ENCODE measurements at places on chromosomes 2 and 18.

GRCh38 chr2:210399440-210400041, 77.0 kb downstream of the LANCL1 start:
- no peaks in the 10 kb centered on the region for H3K27me3 ChIP-seq
- no peak overlapping the region for H3K4me3 ChIP-seq
- H3K27ac ChIP-seq = no peak overlapping the region
- H3K4me1 ChIP-seq = no peaks in the 10 kb centered on the region
- DNase-seq = no peak

DNA sequence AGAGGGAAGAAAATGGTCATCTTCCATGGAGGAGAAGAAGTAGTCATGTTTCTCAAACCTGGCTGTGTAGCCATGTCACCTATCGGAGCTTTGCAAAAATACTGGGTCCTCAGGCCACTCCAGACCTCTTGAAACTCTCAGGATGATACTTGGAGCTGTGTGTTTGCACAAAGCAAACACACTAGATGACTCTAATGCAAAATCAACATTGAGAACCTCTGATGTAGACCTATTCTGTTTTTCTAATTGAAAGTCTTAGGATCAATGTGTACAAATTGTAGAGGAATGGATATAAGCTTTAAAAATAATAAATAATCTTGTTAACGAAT, 444.3 kb downstream of the RND3 start:
- H3K27ac ChIP-seq = no peak overlapping the region
- DNase-seq = no peak
- no peaks in the 10 kb centered on the region for H3K36me3 ChIP-seq
- no peaks in the 10 kb centered on the region for H3K27me3 ChIP-seq
- H3K4me3 ChIP-seq = no peak overlapping the region

- no peaks in the 10 kb centered on the region for H3K27me3 ChIP-seq
- H3K4me1 ChIP-seq = no peaks in the 10 kb centered on the region
- no peak for DNase-seq
- no peak overlapping the region for H3K27ac ChIP-seq
- no peak overlapping the region for H3K4me3 ChIP-seq
Measured at GRCh38 chr18:57816208-57816954, 13.3 kb upstream of the ATP8B1 start.

- peaks cover 3% of the 10 kb centered on the region for H3K36me3 ChIP-seq
- DNase-seq = no peak
- H3K27ac ChIP-seq = no peak overlapping the region
- H3K4me3 ChIP-seq = no peak overlapping the region
Measured at GRCh38 chr2:74658516-74658915, 4.5 kb downstream of the SEMA4F start.

DNA sequence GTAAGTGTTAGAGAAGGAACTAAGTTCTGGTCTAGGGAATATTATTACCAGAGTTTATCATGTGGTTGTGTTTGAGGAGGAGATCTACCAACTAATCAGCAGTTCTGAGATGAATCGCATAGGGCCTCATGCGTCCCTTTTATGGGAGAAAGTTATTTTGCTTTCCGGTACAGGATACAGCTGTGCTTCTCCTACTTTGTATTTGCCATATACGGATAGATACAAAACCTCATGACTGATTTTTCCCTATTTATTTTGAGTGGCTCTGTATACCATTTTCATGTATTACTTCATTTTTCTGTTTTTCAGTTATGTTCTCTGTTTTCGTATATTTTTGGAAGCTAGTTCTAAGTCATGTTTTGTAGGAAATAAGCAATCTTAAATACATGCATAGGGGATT, 66.8 kb downstream of the ACSL3 start:
- H3K4me1 ChIP-seq = no peaks in the 10 kb centered on the region
- no peak overlapping the region for H3K4me3 ChIP-seq
- DNase-seq = no peak
- no peaks in the 10 kb centered on the region for H3K27me3 ChIP-seq
- H3K36me3 ChIP-seq = peaks cover 55% of the 10 kb centered on the region

GRCh38 chr2:225399504-225399903, at the start of gene NYAP2:
TSS of gene NYAP2 (plus strand) at chr2:225399710. CDS start at chr2:225408881, 9,171 bp downstream.
- H3K4me3 ChIP-seq = no peak within 1 kb of the TSS
- H3K27me3 ChIP-seq = peaks cover 2% of the 10 kb centered on the region
- no peak within 1 kb of the TSS for H3K27ac ChIP-seq
- no peak for DNase-seq
- no peaks in the 10 kb centered on the region for H3K4me1 ChIP-seq

DNA sequence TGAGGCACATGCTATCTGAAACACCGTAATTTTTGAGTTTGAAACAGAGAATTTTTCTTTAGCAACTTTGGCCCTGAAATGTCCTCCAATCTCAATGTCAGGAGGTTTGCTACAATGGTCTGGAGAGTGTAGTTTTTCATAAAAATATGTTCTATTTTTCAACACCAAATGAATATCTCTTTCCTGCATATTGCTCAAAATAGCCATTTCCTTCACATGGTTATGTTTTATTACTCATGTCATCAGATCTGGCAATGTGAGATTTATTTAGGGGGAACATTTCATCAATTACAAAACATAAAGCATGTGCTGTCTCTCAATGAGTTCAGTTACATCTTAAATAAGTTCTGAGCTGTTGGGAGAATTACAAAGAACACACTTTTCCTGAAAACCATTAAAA, 871.9 kb upstream of the FSHR start:
- DNase-seq = no peak
- H3K27me3 ChIP-seq = no peaks in the 10 kb centered on the region
- H3K4me3 ChIP-seq = no peak overlapping the region
- no peaks in the 10 kb centered on the region for H3K36me3 ChIP-seq

- no peaks in the 10 kb centered on the region for H3K36me3 ChIP-seq
- H3K4me3 ChIP-seq = no peak overlapping the region
- peaks cover 45% of the 10 kb centered on the region for H3K4me1 ChIP-seq
- H3K27ac ChIP-seq = peak overlapping the region; percentile 90
- no peaks in the 10 kb centered on the region for H3K27me3 ChIP-seq
Measured at GRCh38 chr2:109689182-109689930, 75.2 kb downstream of the SOWAHC start.

DNA sequence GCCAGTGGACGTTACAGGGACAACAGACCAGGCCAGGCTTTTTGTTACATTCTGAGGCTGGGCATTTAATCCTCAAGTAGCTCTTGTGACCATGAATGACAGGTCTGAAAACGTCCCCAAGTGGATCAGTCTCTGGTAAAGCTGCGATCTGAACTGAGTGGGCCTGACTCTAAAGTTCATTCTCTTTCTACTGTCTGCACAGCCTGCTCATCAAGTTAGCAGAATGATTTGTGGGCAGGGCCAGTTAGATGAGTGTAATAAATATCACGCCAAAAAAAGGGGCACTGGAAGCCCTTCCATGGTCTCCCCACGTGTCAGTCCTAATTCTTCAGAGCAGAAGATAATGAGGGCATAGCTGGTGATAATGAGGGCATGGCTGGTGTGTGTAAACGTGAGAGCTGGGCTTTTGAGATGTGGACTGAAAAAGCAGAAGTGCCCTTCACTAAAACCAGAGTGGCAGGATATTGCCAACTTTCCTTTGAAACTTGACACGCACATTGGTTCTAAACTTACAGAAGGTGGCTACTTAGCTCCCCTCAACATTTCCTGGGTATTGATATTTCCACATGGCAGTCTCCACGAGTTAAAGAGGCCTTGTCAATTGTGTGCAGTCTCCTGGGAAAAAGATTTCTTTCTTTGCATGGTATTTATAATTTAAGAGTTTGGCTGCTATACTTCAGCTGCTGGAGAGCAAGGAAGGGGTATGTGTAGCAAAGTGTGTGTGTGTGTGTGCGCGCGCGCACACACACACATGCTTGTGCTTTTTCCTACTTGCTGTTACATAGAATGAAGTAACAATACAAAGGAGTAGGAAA, 72.7 kb upstream of the LYPD6B start:
- peaks cover 12% of the 10 kb centered on the region for H3K27me3 ChIP-seq
- H3K4me1 ChIP-seq = no peaks in the 10 kb centered on the region
- no peak for DNase-seq
- H3K27ac ChIP-seq = no peak overlapping the region
- no peak overlapping the region for H3K4me3 ChIP-seq

Data from suprapubic skin (tissue), 4 donors.